DMS 273 treated with DMSO at 0.1 percent for 48 hours (cell line): ENCODE measurements at places on chromosomes 5 and 9.

DNA sequence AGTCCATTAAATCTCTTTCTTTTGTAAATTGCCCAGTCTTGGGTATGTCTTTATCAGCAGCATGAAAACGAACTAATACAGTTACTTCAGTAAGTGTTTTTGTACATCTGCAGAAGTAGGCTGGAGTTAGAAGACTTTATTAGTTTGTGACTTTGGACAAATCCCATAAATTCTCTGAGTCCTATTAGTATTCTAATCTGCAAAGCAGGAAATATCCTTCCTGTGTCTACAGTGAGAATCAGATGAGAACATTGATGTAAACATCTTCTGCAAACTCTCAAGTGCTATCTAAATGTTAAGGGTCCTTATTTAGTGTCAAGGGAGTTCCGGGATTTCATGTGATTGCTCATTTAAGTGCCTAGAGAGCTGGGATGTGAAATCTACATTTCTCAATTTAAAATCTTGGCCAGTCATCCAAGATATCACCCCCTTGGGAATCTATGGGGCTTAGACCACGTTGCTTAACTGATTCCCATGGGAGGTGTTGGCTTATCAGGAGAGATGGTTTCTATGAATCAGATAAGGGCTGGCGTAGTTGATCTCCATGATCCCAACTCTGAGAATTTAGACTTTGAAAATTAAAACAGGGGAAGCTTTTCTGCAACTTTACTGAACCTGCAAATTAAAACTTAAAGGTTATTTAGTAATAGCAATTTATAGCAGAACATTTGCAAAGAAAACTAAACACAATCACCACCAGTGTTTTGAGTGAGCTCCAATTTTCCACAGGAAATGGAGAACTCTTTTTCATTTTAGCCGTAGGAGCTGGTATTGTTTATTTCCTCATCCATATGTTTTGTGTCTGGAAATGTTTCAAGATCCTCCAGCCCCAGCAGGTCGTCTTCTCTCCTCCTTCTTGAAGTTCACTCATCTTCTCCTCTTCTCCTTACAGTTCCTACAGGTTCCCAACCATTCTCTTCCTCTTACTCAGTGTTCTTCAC lies 241.6 kb upstream of the CD180 start:
- no peak for DNase-seq

- DNase-seq = no peak
These were observed 88.2 kb upstream of the HRH2 start for GRCh38 chr5:175569701-175570100.

GRCh38 chr9:70147196-70147595 lies 103.5 kb downstream of the MAMDC2 start:
- DNase-seq = no peak

GRCh38 chr5:77452351-77452750 lies 39.8 kb downstream of the WDR41 start:
- peak; percentile 8 for DNase-seq

GRCh38 chr9:21615018-21615417 lies 132.9 kb upstream of the IFNE start:
- DNase-seq = no peak

DNA sequence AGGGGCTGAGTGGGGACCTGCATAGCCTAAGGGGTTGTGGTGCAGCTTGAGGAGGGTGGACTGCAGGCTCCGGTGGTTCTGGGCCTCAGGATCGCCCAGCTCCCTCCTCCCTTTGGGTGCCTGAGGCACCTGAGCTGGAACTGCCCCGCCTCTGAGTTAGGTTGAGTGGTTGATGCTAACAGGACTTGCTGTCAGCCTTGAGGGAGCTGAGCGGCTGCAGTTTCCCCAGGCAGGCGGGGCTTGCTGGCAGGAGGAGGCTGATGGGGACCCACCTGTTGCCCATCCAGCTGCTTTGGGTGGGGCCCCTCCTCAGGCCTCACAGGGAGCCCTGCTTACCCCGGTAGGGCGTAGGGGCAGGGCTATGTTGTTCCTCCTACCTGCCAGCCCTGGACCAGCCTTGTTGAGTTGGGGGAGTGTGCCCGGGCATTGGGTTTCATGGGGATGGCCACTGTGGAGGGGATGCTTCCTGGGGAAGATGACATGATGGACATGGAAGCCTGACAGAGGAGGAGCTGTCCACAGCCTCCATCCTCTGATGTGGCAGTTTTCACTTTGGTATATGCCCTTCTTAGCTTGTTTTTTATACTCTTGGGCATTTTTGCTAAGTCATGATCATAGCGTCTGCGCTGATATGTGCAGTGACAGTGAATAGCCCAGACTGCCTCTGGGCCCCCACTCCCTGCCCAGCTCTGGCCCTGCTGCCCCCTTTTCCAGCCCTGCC lies 14.3 kb downstream of the WNK2 start:
- DNase-seq = no peak

GRCh38 chr5:78005021-78005785 lies 229.1 kb upstream of the TBCA start:
- DNase-seq = no peak

DNA sequence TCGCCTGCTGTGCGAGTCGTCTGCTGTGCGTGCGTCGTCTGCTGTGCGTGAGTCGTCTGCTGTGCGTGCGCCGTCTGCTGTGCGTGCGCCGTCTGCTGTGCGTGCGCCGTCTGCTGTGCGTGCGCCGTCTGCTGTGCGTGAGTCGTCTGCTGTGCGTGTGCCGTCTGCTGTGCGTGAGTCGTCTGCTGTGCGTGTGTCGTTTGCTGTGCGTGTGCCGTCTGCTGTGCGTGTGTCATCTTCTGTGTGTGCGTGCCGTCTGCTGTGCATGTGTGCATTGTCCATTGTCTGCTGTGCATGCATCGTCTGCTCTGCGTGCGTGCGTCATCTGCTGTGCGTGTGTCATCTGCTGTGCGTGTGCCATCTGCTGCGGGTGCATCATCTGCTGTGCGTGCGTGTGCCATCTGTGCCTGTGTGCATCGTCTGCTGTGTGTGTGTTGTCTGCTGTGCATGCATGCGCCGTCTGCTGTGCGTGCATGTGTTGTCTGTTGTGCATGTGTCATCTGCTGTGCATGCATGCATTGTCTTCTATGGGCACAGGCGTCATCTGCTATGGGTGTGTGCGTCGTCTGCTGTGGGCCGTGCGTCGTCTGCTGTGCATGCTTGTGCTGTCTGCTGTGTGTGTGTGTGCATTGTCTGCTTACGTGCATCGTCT lies 68.6 kb upstream of the IRX4 start:
- no peak for DNase-seq

GRCh38 chr5:149615976-149616375 lies 34.7 kb downstream of the ARHGEF37 start:
- no peak for DNase-seq

- no peak for DNase-seq
These were observed 227.0 kb downstream of the ZNF608 start for GRCh38 chr5:124519396-124519795.

GRCh38 chr5:73719632-73720031 lies 93.6 kb downstream of the ARHGEF28 start:
- DNase-seq = no peak

DNA sequence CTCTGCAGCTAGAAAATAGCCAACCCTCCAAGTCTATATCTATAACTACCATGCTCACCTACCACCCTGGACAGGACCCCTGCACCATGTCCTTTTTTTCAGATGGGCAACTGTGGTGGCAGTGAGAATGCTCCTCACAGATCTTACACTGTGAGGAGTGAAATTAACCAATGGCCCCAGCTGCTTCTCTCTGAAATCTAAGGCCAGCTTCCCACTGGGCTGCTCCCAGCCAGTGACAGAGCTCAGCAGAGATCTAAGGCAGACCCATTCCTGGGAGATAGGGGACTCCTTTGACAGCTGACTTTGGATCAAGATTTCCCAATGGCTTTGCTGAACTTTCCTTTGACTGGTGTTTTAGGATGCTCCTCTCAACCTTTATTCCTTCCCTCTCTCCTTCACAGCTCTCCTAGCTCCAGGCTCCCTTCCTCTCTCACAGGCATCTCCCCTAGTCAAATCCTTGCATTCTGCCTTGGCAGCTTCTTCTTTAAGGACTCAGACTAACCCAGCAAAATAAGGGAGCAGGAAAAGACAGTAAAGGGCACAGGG lies 1.6 kb upstream of the ARAP3 start:
- DNase-seq = no peak

- DNase-seq = no peak
These were observed 16.8 kb upstream of the PHYKPL start for GRCh38 chr5:178249191-178249989.

DNA sequence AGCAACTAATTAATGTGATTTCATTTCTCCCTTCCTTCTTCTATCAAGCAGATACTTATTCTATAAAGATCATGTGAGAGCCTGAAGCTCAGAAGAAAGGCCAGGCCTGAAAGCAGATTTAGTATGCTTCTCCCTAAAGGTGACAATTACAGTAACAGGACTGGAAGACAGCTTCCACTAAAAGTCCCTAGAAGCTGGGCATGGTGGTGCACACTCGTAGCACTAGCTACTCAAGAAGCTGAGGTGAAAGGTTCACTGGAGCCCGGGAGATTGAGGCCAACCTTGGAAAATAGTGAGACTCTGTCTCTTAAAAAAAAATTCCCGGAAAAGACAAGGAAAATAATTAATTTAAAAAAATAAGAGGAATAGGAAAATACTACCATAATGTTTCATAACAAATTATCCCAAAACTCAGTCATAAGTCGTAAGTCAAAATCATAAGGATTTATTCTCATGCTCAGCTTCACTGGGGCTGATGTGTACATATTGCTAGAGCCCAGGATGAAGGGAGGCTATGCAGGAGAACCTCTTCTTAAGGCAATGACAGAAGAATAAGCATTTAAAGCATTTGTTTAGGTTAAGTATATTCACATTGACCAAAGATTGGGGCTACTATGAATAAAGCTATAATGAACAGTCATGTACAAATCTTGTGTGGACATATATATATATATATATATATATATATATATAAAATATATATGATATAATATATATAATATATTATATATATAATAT lies 210.8 kb upstream of the SMARCA2 start:
- DNase-seq = no peak

DNA sequence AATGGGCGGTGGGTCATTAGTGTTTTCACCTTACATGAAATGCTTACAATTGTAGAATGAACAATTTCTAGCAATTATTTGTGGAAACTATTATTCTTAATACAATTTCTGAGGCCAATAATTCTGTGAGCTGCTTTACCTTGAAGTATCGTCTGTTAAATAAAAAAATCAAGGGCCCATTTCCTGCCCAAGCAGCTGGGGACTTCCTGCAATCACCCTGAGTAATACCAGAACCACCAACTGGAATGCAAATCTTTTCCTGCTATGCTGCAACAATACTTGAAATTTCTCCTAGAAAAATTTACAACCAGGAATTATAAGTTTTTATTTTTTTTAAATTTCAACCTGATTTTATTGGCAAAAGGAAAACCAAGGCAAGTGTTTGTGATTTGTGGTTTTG lies 52.6 kb downstream of the ADAMTS16 start:
- no peak for DNase-seq

DNA sequence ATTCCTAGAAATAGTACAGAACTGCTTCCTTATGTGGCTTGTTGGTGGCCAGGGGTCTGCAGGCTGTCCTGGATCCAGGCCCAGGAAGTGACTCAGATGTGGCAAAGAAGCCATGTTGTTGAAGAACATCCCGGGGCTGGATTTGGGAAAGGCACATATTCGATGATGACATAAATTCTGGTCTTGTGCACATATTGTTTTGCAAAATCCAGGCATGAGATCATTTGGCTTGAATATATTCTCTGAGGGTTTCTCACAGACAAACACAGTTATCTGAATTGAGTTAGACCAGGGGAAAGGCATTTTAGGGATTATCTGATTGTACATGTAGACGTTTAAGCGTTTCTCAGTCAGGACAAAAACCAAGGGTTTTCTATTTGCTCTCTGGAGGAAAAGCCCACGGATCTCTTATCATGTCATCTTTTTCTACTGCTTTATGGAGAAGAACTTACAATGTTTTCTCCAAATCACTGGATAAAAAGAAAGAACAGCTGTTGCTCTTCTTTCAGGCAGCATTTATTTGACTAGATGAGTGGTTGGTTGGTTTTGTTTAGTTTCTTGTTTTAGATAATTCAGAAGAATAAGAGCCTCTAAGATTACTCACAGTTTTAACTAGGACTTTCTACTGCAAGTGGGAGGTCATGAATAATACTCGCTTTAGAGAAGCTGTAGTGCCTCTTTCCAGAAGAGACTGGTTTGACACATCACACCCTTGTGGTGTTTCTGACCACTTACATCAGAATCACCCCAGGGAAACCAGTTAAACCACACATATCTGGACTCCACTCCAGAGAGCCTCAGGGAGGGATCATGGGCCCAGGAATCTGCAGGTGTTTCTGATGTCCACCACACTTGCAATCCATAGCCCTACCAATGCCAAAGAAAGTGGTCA lies 29.5 kb upstream of the LHFPL2 start:
- no peak for DNase-seq

DNA sequence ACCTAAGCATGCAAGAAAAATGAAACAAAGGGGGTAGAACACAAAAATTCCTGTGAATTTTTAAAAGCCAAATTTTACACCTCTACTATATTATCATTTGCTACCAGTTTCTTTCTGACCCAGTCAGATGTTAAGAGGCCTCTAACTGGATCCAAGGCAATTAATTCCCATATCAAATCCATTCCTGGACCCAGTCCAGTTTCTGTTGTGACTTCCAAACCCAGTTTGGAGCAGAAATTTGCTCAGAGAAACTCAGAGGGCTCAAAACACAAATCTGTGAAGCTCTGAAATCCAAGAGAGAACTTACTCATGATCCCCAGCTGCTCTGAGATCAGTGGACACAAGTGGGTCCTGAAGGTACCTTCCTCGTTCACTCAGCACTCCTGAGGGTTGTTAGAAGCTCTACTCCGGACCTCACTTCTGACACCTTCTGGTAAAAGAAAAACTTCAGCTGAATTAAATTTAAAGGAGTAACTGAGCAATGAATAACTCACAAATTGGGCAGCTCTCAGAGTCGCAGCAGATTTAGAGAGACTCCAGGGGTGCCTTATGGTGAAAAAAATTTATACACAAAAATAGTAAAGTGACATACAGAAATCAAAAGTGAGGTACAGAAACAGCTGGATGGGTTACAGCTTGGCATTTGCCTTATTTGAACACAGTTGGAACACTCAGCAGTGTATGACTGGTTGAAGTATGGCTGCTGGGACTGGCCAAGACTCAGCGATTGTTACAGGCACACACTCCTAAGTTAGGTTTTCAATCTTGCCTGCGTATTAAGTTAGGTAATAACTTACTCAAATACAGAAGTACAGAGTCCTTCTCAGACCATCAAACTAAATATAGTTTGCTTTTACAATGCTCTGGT lies 32.4 kb downstream of the INSL4 start:
- DNase-seq = no peak

GRCh38 chr9:68428481-68428880 lies 72.1 kb downstream of the PGM5 start:
- no peak for DNase-seq

DNA sequence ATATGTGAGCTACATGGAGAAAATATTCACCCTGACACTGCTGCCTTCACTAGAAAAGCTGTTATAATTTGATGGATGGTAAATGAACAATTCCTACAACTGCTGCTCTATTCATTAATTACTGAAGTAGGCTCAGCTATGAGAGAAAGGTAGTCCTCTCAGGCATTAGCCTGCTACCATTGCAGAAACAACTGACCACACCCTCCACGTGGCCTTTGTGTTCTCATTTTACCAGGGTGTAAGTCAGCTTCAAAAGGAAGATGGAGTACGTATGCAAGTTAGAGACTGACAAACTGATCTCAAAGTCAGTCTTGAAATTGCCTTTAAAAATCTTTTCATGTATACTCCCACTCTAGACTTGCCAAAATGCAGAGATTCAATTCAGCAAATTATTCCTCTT lies 26.3 kb upstream of the TPD52L3 start:
- DNase-seq = no peak
